CD4-positive, alpha-beta T cell treated with Interleukin-10 for 1 hour (primary cell): ENCODE measurements at places on chromosomes 11 and 22.

DNA sequence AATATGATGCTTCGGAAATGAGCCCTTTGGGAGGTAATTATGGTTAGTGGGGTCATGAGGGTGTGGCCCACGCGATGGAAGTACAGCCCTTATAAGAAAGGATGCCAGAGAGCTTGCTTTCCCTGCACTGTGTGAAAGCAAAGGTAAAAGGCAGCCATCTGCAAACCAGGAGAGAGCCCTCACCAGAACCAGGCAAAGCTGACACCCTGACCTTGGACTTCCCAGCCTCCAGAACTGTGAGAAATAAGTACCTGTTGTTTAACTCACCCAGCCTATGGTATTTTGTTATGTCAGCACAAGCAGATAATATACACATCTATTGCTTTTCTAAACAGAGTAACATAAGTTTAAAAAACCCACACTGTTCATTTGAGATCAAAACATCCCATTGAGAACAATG, 50.7 kb downstream of the SYN3 start:
- DNase-seq = no peak

DNA sequence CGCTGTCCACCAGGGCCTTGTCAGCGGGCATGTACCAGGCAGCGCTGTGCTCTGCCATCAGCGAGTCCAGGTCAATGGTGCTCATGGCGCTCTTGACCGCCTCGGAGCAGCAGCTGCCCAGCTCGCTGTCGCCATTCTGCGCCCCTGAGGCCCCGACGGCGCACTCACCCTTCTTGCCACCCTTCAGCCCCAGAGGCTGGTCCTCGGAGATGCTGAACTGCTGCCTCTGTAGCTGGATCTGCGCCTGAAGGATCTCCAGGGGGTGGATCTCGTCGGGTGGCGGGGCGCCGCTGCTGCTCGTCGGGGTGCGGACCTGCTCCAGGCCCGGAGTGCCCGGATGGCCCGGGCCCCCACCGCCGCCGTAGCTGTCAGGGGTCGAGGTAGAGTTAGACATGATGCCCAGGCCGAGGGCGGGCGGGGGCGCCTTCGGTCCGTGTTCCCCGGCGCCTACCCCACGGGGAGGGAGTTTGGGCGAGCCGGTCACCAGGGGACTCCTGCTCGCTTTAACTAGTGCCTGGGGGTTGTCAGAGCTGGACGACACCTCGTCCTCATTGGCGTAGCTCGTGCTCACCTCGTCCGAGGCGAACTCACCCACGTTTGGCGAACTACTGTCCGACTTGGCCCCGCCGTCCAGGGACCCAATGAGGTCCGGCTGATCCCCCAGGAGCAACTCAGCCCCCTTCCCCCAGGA, 4.6 kb downstream of the MN1 start:
- no peak for DNase-seq

DNA sequence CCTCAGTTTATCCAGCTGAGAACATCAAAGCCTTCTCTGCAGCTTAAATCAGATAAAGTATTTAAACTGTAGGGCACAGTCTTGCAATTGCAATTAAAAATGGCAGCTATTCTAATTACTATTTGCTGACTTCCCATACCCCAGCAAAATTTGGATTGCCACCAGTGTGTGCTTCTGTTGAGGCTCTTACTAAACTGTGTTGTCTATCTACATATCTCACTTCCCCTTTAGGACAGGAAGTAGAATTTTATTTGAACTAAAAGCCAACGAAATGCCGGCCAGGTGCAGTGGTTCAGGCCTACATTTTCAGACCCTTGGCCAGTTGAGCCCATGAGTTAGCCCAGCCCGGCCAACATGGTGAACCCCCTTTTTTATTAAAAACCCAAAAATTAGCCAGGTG, 7.1 kb downstream of the SAA4 start:
- no peak for DNase-seq

- DNase-seq = no peak
Observed at GRCh38 chr11:50379484-50379883, 346.8 kb downstream of the OR4C45 start.

GRCh38 chr11:117909611-117910382, 19.4 kb downstream of the TMPRSS13 start:
- DNase-seq = no peak

DNA sequence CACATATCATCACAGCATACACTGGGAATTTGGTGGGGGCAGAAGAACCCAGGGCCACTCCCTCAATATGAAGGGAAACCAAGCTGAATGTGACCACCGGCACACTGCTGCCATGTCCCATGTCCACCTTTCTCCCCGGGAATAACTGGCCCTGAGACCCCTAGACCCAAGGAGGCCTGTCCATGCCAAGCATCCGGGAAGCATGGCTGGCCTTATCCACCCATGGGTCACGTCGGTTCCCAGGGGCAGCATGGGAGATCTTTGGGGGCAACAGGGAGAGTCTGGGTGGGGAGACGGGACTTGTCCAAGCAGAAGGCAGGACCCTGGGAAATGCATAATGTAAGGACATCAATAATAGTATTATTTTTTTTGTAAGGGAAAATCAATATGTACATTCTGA, 10.4 kb upstream of the MIEF1 start:
- no peak for DNase-seq

GRCh38 chr11:133659538-133660201, 127.4 kb upstream of the OPCML start:
- no peak for DNase-seq

GRCh38 chr11:60878245-60879101, 11.1 kb downstream of the ZP1 start:
- DNase-seq = no peak
